ENCODE measurements at places on chromosomes 7 and 10.

- DNase-seq, result no peak
These were observed 238.7 kb downstream of the MAD1L1 start for GRCh38 chr7:1993776-1994740.

DNA sequence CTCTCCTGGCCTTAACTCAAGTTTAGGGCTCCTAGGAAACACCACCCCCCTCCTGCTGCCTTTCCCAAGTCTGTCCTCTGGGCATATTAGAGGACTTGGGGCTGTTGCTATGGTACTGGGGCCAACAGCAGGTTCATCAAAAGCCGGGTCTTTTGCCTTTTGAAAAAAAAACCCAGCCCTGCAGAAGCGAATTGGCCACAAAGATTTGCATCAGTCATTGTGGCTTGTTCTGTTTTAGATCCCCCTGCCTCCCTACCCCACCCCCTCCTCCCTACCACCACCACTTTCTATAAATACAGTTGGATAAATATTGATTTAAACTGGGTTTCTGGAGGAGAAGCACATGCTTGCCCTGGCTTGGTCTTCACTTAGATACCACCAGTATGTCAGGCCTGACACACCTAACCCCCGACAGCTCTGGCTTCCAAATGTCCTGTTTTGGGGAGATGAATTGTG, 7.0 kb downstream of the MXI1 start:
- DNase-seq, result no peak

GRCh38 chr10:128163701-128164100, 37.5 kb upstream of the MKI67 start:
- DNase-seq, result no peak

DNA sequence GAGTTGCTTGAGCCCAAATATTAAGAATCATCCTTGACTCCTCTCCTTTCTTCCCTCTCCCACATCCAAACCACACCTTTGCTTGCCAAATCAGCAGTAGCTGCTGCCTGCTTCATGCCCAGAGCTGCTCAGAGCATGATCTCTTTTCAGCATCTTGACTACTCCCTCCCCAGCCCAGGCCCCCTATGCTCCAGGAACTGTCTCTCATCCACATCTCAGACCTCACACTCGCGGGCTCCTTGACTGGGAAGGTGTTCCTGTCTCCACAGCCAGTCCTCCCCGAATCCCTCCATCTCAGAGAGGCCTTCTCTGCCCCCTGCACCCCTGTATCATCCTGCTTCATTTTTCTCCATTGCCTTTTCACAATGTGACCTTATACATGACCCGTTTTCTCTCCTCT, 157.0 kb downstream of the DNAJB6 start:
- no peak for DNase-seq

GRCh38 chr10:75254739-75255138, 19.0 kb upstream of the COMTD1 start:
- no peak for DNase-seq

DNA sequence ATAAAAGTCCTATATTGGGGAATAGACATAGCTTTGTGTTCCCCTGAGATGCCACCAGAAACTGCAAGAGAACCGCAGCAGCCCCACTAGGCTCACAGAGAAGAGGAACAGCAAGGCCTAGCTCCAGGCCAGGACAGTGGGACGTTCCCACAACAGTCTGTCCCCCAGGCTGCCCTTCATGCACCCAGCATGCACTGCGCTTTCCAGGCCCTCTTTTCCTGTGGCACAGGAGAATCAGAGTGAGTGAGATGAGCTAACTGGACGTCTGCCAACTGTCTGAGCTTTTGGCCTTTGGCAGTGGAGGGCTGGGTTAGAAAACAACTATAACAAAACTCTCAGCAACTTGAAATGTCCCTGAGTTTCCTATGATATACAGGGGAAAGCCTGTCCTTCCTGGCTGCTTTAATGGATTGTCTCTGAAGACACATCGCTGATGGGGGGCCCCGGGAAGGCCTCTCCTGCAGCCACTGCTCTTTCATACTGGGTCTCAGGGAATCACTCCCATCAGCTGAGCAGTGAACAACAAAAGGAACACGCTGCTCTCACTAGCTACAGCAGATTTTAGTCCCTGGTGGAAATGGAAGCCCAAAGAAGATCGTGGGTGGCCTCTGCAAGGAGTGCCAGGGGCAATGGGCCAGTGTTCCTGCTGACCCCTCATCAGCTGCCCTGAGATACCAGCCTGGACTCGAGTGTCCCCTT, 53.5 kb downstream of the PODXL start:
- no peak for DNase-seq

- no peak for DNase-seq
These were observed 36.6 kb downstream of the ATRNL1 start for GRCh38 chr10:115129752-115130151.

DNA sequence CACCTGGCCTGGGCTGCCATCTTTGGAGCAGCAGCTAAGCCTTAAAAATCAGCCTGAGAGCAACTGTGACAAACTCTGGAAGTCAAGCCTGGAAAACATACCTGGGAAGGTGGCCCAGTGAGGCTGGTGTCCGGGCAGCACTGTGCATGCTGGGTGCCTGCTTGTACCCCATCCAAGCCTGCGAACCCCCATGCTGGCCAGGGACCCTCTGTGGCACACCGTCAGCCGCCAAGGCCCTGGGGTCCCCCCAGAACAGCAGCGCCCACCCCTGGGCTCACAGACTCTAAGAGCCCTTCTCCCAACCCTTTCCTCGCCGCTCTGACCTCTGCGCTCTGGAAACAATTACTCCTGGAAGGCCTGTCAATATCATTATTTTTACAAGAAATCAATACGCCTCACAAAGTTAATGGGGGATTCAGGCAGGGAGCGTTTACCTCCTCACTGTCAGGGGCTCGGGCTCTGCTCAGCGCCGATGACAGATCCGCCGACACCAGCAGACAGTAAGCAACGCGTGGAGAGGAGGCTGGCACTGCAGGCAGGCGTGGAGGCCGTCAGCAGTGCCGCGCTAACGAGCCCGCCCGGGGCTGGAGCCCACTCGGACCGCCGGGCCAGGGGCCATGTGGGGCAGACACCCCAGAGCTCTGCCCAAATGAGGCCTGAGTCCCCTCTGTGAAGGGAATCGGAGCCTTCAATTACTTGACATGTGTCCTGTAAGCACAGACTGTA, 54.4 kb downstream of the EBF3 start:
- peak; percentile 50 for DNase-seq

DNA sequence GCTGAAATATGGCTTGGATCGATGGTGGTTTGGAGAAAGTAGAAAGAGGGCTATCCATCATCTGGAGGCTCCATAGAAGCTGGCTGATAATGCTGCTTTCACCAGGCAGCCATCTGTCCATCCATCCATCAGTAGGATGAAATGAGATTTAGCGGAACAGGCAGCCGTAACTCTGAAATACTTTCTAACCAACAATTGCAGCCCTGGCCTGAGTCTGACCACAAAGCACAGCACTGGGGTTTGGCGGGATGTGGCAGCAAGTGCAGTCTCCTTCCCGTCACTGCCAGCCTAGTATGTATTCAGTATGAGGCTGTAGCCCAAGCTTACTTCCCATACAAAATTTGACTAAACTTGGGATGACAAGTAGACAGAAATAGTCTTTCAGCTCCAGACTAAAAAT, 38.0 kb downstream of the R3HCC1L start:
- no peak for DNase-seq

Data from activated effector memory CD4-positive, alpha-beta T cell treated with anti-CD3 and anti-CD28 coated beads, Interleukin-2, amount 50 U/mL, for 16 hours (primary cell).